ENCODE measurements at places on chromosomes 3 and 15.

- DNase-seq, result no peak
These were observed 524.9 kb upstream of the PROK2 start for GRCh38 chr3:72309661-72310418.

- no peak for DNase-seq
These were observed 2.0 kb downstream of the SNRK start for GRCh38 chr3:43288366-43288765.

DNA sequence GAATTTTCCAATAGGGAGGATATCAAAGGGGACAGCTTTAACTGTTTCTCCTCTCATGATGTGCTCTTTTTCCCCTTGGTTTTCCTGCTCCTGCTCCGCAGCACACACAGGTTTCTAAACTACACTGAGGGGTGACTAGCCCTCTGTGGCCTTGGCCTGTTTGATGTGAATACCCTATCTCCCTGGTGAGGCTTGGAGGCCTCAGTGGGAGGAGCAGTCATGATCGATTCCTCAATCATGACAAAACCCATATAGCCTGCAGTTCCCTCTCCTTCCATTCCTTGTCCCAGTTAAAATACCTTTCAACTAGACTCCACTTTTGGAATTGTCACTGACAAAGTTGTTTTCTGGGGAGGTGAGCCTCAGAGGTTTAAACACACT lies 24.0 kb upstream of the USP3 start:
- DNase-seq, result no peak

DNA sequence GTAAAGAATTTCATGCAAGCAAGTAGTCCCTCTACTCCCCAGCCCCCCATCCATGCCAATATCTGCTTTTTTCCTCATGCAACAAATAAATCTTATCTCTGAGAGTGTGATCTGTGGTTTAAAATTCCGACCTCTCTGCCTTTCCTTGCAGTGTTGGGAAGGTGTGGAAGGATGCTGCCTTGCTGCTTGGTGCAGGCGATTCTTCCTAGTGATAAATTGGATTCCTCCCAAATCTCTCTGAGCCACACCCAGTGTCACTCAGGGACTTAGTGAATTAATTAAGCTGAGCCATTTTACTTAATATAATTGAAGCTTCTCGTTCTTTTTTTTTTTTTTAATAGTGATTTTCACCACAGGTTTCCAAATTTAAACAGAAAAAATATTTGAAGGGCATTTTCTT lies 3.4 kb downstream of the GAP43 start:
- no peak for DNase-seq

- no peak for DNase-seq
These were observed 38.7 kb downstream of the C3orf38 start for GRCh38 chr3:88188436-88188835.

- no peak for DNase-seq
These were observed 98.3 kb upstream of the CHL1 start for GRCh38 chr3:98259-98654.

DNA sequence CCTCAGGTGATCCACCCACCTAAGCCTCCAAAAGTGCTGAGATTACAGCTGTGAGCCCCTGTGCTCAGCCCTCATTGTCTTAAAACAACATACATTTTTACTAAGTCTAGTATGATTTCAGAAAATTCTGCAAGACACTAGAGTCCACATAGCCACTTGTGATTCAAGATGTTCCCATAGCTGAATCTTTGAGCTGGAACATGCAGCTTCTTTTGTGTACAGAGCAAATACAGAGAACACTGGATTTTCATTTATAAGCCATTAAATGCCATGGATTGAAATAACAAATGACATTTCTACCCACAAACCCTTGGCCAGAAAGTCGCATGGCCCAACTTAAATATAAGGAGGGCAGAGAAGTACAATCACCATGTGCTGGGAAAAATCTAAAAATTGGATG lies 1489.2 kb upstream of the GBE1 start:
- DNase-seq, result no peak

GRCh38 chr3:188259596-188259995 lies 105.6 kb downstream of the LPP start:
- no peak for DNase-seq

- no peak for DNase-seq
These were observed 258.5 kb downstream of the BBX start for GRCh38 chr3:107781253-107781652.

DNA sequence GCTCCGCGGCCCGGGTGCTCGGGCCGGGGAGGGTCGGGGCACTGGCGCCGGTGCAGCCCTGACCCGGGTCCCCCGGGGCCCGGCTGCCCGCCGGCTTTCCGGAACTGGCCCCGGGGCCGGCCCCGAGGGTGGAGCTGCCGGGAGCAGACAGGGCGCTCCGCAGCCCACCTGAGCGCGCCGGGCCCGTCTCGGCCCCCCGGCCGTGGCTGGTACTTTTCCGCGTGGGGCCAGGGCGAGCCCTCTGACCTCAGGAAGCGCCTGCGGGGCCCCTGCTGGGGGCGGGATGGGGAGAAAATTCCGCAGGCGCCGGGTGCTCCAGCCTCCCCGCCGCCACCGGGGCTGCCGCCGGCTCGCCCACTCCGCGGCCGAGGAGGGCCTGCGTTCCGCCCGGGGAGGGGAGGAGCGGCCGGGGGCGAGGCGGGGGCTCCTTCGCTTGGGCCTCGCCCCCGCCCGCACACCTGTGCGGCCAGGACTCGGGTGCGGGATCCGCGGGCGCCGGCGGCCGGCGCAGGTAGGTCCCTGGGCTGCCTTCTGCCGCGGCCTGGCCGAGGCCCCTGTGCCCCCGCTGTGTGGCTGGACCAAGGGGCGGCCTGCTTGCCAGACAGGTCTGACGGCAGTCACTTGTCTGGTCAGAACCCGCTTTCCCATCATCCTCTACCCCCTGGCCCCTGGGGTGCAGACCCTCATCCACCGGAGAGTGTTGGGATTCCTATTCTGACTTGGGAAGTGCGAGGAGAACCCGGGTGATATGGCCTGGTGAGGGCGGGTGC lies 3.5 kb downstream of the FURIN start:
- no peak for DNase-seq

- DNase-seq, result no peak
These were observed 85.8 kb downstream of the HMG20A start for GRCh38 chr15:77506311-77507142.

DNA sequence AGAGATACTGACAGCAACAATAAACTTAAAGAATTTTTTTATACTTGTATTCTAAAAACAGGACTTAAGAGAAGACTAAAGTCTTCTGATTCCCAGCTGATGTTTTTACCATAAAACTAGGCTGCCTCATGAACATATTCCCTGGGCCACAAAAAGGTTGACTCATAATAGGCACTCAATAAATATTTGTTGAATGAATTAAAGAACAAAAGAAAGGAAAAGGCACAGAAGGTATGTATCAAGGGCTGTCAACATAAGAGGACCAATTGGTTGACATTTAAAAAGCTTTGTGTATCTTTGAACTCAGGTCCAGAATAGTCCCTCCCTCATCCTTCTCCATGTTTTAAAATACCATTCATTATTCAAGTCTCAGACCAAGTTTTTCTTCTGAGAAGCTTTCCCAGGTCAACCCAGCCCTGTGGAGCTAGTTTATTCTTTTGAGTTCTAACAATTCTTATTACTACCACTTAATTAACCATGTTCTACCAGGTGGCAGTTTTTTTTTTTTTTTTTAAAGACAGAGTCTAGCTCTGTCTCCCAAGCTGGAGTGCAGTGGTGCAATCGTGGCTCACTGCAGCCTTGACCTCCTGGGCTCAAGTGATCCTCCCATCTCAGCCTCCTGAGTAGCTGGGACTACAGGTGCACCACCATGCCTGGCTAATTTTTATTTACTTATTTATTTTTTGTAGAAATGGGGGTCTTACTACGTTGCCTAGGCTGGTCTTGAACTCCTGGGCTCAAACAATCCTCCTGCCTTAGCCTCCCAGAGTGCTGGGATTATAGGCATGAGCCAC lies 17.5 kb upstream of the ARHGEF3 start:
- DNase-seq, result no peak

DNA sequence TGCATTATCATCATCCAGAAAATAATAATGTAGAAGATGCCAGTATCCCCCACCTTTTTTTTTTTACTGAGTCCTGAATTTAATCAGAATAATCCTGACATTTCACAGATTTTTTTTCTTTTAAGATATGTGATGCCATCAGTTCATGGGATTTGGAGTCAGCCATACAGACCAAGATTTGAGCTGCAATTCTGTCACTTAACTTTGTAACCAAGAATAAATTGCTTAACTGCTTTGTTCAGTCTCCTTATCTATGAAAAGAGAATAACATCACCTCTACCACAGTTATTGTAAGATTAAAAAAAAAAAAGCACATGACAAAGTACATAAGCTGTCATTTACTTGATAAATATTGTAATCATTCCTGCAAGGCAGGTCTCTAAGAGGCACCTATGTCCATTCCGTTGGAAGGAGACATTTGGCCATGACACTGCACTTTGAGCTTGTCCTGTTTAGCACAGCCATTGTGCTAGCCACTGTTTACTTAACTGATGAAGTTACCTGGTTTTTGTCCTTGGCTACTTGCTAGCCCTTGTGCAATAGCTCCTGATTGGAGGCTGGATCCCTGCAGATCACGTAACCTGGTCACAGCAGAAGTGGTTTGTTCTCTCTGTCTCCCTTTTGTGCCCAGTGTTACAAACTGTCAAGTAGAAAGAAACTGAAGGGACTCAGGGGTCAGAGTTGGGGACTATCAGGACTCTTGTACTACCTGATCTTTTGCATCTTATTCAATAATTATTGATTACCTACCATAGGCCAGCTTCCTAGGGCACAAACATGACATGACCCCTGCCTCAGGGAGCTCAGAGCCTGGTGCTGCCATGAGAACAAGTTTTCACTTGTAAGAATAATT lies 306.0 kb downstream of the WDR72 start:
- DNase-seq, result no peak

DNA sequence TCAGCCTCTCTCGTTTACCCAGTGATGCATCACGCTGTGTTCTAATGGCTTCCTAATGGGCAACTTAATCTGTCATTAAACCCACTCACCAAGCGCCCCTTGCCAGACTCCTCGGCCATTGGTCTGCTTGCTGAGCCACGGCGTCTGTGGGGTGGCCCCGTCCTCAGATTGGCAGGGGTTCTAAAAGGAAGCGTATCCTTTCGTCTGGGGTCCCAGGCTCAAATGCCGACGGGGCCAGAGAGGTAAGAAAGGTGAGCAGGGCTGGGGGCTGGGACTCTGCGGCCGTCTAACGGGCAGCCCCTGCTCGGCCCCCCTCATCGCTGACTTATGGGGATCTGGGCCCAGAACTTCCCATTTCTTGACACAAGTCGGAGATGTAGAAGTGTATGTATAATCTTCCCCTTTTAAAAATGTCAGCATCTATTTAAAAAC lies 315.1 kb upstream of the PROK2 start:
- DNase-seq, result no peak

GRCh38 chr3:11523572-11524101 lies 120.1 kb downstream of the VGLL4 start:
- no peak for DNase-seq

GRCh38 chr15:51585986-51586385 lies 36.6 kb downstream of the DMXL2 start:
- DNase-seq, result no peak

GRCh38 chr15:88918738-88919137 lies 5.6 kb upstream of the MFGE8 start:
- DNase-seq, result no peak

GRCh38 chr15:85381850-85382751 lies 1.7 kb downstream of the AKAP13 start:
- no peak for DNase-seq

- DNase-seq, result no peak
These were observed 17.5 kb downstream of the IL1RAP start for GRCh38 chr3:190531406-190531805.

- DNase-seq, result no peak
These were observed 5.5 kb downstream of the PIAS1 start for GRCh38 chr15:68059630-68060029.

DNA sequence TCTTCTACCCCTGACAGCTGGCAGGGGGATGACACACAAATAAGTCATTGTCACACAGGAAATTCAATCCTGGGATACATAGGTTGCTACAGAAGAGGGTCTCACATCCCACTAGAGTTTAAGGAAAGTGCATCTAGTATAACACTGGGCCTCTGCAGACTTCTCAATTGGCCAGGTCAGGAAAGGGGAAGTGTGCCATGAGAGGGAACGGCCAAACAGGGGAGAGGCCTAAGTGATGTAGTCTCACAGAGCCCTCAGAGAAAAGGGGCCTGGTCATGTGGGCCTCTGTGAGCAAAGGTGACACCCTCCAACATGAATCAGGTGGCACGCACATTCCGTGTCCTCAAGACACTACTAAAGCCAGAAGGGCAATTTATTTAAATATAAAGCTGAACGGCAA lies 11.2 kb downstream of the ZXDC start:
- no peak for DNase-seq

- no peak for DNase-seq
These were observed 97.1 kb upstream of the SLC6A6 start for GRCh38 chr3:14305324-14305723.

- DNase-seq, result no peak
These were observed 622.2 kb downstream of the ZPLD1 start for GRCh38 chr3:103057003-103057402.

GRCh38 chr3:190586631-190587011 lies 72.7 kb downstream of the IL1RAP start:
- DNase-seq, result no peak

DNA sequence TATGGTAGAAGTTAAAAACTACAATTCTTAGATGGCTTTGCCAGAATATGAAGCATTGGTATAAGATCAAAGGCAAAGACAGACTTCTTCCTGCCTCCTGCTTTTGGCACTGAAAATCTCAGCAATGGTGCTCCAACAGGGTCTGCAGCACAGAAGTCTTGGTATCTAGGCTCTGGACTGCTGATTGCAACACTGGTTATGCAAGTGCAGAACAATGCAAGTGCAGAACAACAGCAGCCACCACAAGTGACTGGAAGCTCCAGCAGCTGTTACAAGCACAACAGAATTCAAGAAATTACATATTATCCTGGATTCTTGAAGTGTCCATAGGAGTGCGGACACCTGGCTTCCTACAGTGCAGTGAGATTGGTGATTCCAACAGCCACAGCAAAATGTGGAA lies 33.7 kb downstream of the ZBTB20 start:
- no peak for DNase-seq

GRCh38 chr3:31371484-31372177 lies 161.1 kb upstream of the STT3B start:
- DNase-seq, result no peak

GRCh38 chr3:96657710-96658109 lies 156.7 kb upstream of the EPHA6 start:
- no peak for DNase-seq

Measured in ecto neural progenitor cell (in vitro differentiated cells).